ENCODE measurements at places on chromosomes 7 and 10. TPM values are rescaled to one million over a fixed set of nuclear protein-coding genes. Genes with fewer than 3 reads are reported as not detected.

DNA sequence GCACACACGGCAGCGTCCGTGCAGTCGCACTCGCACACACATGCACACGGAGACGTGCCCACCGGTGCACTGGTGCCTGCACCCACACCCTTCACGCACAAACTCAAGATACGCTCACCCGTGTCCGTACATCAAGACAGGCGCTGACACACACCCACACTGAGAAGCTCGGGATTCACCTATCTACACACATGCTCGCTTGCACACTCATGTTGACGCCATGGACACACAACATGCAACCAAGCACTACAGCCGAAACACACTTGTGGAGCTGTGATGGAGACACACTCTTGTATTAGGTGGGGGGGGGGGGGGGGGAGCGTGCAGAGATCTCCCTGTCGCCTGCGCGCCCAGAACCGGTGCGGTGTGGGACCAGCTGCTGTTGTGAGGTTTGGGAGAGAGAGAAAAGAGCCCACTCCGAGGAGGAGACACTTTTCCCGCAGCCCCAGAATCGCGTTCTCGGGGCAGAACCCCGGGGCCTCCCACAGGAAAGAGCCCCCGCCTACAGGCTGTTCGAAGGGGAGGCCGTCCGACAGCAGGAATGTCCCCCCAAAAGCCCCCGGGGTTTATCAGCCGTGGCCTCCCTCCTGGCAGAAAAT lies 605 bp upstream of the NFKB2 start:
- peaks cover 8% of the 10 kb centered on the region for H3K36me3 ChIP-seq
- H3K4me1 ChIP-seq = peaks cover 51% of the 10 kb centered on the region
- H3K27me3 ChIP-seq = no peaks in the 10 kb centered on the region

DNA sequence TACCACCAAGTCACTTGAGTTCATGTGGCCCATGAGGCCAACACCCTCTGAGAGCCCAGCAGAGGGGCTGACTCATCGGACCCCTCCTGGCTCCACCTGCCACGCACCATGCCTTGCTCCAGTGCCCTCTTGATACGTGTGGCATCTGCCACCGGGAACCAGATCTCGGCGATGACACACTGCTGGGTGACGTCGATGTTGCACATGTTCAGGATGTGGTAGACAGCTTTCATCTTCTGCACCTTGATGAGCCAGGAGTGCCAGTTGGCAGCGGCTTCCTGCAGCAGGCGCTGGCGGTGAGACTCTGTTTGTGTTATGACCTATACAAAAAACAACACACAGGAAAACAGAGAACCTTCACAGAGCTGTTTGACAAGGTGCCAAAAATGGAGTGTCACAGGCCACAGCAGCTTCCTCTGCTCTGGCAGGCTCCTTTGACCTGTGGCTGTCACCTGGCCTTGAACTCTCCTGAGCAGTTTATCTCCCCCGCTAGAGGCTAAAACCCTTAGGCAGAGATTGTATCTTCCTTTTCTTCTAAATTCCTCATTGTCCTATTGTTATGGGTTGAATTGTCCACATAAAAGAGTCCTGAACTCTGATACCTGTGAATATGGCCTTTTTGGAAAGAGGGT lies 45.2 kb upstream of the TMEM213 start:
- H3K36me3 ChIP-seq = no peaks in the 10 kb centered on the region
- H3K4me3 ChIP-seq = no peak overlapping the region
- DNase-seq = peak; percentile 14
- peaks cover 17% of the 10 kb centered on the region for H3K27me3 ChIP-seq
- H3K4me1 ChIP-seq = no peaks in the 10 kb centered on the region

DNA sequence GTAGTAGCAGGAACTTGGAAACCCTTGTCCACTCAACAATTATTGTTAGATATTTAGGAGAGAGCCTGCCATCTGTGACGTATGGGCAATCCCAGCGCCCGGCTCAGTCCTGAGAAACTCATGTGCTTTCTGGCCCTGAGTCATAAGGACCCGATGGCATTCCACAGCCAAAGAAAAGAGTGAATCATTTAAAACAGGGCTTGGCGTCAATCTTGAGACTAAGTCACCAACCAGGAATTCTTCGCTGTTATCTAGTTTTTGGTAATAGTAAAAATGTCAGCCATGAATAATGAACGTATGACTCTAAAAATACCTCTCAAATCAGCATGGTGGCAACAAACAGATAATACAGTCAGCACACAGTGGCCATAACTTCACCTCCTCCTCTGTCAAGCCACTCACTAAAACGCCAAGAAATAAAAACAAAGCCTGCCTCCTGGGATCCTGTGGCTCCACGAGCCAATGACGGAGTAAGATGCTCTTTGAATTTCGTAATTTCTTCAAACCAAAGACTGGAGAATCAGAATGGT lies 140.8 kb downstream of the ADAM12 start:
- H3K4me1 ChIP-seq = peaks cover 8% of the 10 kb centered on the region
- H3K36me3 ChIP-seq = no peaks in the 10 kb centered on the region
- H3K27ac ChIP-seq = peak overlapping the region; percentile 27

GRCh38 chr7:67251986-67252558 lies 255.4 kb downstream of the TYW1 start:
- no peak overlapping the region for H3K4me3 ChIP-seq
- H3K27ac ChIP-seq = no peak overlapping the region
- no peaks in the 10 kb centered on the region for H3K4me1 ChIP-seq
- H3K36me3 ChIP-seq = peaks cover 22% of the 10 kb centered on the region
- DNase-seq = no peak

DNA sequence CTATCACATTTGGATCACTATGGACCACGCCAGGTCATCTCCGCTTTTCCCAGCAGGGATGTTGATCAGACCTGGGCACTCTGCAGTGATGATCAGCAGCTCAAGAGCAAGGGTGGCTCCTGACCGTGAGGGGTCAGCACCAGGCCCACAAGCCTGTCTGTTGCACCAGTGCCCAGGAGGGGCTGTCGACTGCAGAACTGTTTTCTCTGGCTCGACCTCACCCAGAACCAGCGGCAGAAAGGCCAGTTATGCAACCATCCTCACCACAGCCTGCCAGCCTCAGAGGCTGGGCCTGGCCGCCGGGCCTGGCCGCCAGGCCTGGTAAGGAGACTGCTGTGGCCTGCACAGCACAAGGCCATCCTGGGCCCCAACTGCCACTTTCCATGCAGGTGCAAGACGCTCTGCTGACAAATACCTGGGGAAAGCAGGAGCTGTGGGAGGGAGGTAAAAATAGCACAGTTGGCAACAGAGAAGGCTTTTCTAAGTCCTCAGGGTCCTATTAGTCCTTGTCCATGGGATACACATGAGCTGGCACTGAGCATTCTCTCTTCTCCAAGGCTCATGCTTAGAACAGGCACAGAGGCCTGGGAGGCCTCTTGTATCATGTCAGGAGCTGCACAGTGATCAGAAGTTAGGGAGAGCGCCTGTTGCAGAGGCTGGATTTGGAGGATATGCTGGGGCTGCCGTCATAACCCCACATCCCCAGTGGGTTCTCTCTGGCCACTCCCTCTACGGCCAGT lies 17.5 kb downstream of the KCNMA1 start:
- no peak overlapping the region for H3K4me3 ChIP-seq
- no peaks in the 10 kb centered on the region for H3K36me3 ChIP-seq
- H3K27ac ChIP-seq = no peak overlapping the region
- no peaks in the 10 kb centered on the region for H3K4me1 ChIP-seq
- DNase-seq = no peak

Gene DMBT1
- total RNA-seq = 0.44 TPM

Gene TMEM225B
- total RNA-seq = not detected

Gene PRPS1L1
- total RNA-seq = not detected

Gene POMZP3
- 7.8 TPM for total RNA-seq

Gene DLX5
- not detected for total RNA-seq

Measured in left ventricle myocardium inferior (tissue), 1 donor.